ENCODE measurements at places on chromosomes 1 and 21.

DNA sequence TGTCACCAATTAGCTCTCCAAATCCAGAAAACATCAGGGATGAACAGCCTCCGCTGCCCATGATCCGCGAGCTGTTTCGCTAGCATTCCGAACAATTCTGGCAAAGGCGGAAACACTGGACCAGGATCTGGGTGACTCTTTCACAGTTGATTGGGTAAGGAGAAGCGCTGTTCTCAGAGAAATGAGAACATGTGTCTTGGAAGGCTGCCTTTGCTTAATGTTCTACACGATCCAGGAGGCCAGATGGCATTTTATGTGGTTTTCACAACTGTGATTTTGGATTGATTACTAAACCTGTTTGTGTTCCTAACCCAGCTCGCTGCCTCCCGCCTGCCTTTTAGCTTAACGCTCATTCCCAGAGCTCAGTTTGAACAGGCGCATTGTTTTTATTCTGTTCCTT lies 144.0 kb downstream of the KIF26B start:
- DNase-seq, result no peak

DNA sequence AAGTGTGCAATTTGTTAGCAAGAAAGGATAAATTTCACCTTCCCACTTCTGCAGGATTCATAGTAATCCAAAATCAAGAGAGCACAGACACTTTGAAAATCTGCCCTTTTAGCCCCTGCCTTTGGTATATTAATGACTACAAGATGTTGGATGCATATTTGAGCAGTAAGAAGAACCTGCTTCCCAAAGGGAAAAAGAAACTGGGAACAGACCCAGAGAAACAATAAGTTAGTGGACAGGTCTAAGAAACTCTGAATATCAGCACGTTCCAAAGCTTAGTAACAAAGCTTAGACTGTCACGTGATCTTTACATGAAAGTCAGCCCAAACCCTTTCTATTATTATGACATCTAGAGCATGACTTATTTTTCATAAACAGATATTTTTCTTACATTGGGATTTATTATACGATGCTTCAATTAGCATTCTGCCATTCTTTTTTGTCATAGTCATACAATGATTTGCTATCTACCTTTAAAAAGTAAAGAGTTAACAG lies 390.9 kb upstream of the ADGRL2 start:
- no peak for DNase-seq

DNA sequence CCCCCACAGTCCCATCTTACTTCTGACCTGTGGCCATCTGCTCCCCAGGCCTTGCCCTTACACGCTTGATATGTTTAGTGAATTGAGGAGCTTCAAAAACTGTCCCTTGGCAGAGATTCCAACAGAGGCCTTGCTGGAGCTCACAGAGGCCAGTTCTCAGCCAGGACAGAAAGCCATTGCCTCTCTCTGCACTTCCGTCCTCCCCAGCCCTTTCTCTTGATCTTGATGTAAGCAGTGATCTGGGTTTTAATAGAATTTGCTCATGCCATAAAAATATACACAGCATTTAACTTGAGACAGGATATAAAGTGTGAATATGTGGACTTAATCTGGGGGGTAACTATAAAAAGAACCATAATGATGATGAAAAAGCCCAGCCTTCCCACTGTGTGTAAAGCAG lies 453.5 kb downstream of the KIF26B start:
- no peak for DNase-seq

- no peak for DNase-seq
Observed at GRCh38 chr21:21714426-21714825, 716.2 kb downstream of the NCAM2 start.

- DNase-seq, result no peak
Observed at GRCh38 chr21:36508948-36509347, 29.0 kb upstream of the CLDN14 start.

DNA sequence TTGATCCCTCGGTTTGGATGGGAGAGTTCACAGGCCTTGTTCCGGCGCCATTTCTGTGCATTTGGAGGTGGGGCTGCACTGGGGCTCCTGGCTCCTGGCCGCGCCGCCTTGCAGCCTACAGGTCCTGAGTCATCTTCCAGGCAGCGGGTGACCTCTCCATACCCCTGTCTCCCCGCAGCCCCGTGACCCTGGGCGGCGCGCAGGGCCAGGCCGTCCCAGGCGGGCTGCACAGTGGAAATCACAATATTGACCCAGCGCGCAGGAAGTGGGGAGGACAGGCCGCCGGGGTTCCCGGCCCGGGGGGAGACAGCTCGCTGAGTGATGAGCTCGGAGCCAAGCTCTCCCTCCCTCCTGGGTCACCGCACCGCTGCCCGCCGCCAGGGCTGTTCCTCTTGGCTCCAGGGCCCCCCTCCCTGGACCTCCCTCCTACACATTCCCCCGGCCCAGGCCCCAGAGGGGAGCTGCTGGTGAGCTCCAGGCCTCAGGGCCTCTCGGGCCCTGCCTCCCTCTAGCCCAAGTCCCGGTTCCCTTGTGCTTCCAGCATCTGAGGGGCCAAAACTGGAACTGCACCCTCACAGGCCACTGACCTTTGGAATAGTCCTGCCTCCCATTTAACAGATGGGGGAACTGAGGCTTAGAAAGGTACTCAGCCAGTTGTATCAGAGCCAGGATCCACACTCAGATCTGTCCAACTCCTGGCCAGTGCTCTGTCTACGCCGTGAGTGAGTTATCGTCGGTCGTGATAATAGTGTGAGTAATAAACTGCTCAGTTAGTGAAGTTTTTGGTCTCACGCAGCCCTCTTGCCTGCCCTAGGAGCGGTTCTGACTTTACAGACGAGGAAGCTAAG lies 142.9 kb upstream of the WNT4 start:
- no peak for DNase-seq

DNA sequence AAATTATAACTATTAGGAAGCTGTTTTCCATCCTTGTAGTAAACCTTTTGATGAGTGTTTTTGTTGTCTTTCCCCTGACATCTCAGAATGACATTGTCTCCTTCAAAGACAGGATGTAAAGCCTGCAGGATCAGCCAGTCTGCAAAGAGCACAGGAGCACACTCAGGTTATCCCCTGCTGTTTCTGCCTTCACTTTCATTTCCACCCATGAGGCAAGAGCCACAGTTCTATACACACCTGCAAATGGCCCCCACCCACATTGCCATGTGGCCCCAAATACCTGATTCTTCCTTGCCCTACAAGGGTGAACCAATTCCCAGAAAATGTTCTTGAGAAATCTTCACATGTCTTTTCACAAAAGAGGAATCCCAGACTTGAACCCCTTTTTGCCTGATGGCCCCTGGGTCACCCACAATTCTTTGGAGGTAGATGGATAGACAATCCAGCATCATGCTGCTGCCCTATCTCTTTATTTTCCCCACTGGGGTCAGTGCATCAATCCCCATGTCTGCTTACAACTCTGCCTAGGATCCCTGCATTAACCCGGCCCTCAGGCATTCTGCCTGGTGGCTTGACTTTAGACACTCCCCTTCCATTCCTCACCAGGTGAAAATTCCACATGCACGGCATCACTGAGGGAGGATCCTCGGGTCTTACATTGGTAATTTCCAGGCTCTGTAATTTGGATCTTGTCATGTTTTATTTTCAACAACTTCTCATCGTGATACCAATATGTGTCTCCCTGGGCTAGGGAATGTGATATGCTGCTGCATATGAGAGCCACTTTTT lies 2.6 kb downstream of the FCRL3 start:
- no peak for DNase-seq

DNA sequence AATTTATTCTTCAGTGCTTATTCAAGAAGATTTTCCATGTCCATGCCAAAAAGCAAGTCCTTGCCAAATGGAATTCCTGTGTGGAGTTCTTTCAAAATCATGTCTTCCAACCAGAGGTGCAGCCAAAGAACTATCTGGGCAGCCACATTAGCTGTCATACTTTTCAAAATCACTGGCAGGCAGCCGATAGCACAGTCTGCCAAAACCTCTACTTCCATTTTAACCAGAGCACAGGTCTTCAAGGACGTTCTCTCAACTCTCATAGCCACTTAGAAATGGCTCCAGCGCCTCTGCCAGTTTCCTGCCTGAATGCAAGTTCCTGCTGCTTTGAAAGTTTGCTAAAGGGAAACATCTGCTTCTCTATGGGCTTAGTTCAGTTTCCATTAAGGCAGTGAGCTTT lies 975.7 kb upstream of the ADGRL4 start:
- no peak for DNase-seq

DNA sequence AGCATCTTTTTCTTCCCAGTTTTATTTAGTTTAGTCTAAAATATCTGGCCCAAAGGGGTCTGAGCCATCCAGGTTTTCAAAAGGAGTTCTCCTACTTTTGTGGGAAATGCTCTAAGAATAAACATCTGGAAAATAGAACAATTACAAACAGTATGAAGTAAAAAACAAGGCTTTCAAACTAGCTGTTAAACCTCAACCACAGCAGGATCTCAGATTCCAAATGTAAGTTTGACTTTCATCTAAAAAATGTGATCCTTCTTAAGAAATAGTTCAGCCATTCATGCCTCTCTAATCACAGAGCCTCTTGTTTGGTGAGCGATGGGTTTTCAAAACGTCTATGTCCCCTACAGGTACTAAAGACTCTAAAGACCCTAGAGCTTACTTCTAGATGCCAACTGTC lies 413.5 kb downstream of the DUSP10 start:
- DNase-seq, result no peak

- DNase-seq, result no peak
Observed at GRCh38 chr1:246304484-246305259, 202.4 kb downstream of the SMYD3 start.

- DNase-seq, result no peak
Observed at GRCh38 chr1:214208460-214208859, 72.5 kb upstream of the SMYD2 start.

DNA sequence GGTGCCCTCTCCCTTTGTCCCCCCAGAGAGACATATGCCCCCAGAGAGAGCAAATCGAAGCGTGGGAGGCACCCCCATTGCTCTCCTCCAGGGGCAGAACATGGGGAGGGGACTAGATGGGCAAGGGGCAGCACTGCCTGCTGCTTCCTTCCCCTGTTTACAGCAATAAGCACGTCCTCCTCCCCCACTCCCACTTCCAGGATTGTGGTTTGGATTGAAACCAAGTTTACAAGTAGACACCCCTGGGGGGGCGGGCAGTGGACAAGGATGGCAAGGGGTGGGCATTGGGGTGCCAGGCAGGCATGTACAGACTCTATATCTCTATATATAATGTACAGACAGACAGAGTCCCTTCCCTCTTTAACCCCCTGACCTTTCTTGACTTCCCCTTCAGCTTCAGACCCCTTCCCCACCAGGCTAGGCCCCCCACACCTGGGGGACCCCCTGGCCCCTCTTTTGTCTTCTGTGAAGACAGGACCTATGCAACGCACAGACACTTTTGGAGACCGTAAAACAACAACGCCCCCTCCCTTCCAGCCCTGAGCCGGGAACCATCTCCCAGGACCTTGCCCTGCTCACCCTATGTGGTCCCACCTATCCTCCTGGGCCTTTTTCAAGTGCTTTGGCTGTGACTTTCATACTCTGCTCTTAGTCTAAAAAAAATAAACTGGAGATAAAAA lies 8.4 kb downstream of the EFNA3 start:
- no peak for DNase-seq

Measured in CD4-positive, alpha-beta T cell treated with Interleukin-2 at 100 ng/mL for 4 hours (primary cell).